ENCODE measurements at places on chromosomes 3 and 15. TPM values are rescaled to one million over a fixed set of nuclear protein-coding genes. Genes with fewer than 3 reads are reported as not detected.

Gene COL6A5
- not detected for polyA plus RNA-seq

- DNase-seq = no peak
These were observed 153.3 kb downstream of the EPHA3 start for GRCh38 chr3:89260721-89261120.

- no peak for DNase-seq
These were observed 858 bp upstream of the SACM1L start for GRCh38 chr3:45688194-45688881.

- no peak for DNase-seq
These were observed 912.6 kb downstream of the ROBO1 start for GRCh38 chr3:78855190-78855589.

All from mammary epithelial cell (primary cell).